ENCODE measurements at places on chromosomes 16 and 17.

DNA sequence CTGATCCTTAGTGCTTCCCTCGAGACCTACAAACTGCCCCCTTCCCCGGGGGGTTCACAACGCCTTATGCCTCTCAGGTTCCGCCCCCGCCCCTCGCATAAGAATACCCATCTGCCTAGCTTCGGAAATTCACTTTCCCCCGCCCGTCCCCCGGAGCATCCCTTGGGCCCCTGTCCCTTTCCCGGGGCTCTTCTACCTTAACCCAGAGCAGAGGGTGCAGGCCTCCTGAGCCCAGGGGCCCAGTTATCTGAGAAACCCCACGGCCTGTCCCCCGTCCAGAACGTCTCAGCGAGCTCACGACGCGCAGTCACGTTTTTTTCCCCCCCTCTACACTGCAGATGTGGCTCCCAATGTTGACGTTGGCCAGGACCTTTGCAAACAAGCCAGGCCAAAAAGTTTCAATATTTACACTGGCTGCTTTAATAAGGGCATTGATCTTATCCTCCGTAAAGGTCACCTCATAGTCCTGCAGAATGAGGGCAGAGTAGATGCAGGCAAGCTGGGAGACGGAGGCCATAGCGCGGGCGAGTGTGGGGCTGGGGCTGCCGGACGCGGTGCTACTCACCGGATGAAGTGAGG, 1.4 kb upstream of the NBR1 start:
- DNase-seq, result no peak

- no peak for DNase-seq
Measured at GRCh38 chr16:54879681-54880080, 51.0 kb upstream of the IRX5 start.

DNA sequence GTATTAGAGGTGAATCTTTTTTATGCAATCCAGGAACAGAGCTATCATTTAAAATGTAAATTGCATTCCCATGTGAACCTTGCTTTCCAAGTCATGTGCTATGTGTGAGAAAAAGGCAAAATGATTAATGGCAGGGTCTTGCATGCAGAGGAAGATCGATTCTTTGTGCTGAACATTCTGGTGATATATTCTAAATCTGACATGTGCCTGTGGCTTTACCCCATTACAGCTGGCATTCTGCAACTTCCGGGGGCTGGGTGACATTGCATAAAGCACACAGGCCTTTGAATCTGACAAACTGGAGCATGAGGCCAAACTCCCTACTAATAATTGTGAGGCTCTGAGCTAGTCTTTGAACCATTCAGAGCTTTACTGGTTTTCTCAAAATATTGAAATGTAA, 1449.7 kb downstream of the CDH8 start:
- DNase-seq, result no peak

DNA sequence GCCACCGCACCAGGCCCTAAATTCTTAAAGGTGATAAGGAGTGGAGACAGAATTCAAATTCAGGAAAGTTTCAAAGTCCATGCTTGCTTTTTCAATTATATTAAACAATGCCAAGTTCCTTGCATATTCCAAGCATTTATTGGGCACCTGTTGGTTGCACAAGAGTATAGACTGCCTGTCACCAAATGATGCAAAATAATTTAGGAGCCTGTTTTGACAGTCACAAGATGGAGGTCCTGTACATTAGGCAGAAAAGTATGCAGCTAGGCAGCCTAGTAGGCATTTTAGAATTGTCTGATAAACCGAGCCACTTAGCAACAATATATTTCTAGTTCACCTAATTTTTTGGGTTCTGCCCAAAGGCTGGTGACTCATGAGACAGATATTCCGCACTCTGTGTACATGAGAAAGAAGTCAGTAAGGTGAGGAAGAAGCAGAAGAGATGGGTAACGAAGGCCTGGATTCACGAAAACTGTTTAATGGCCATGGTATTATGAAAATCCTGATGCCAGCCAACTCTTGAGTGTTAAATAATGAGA, 7.3 kb downstream of the ACACA start:
- DNase-seq, result no peak

GRCh38 chr17:56641373-56641772, 47.9 kb downstream of the NOG start:
- DNase-seq, result no peak

DNA sequence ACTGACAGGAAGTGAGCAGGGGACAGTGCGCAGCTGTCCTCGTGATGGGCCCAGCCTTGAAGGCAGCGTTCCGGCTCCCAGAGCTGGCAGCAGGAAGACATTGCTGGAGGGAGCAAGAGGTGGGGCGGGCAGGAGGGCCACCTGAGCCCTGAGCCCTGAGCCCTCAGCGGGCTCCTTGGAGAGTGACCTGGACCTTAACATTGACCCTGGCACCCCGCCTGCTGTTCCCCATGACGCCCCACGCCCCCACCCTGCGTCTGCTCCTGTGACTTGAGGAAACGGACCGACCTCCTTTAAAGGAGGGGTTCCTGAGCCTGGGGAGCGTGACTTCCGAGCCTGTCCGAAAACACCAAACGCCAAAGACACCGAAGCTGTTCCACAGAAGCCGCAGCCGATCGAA, 25.1 kb upstream of the ENPP7 start:
- no peak for DNase-seq

- no peak for DNase-seq
Measured at GRCh38 chr16:18950469-18951185, 24.4 kb upstream of the SMG1 start.

DNA sequence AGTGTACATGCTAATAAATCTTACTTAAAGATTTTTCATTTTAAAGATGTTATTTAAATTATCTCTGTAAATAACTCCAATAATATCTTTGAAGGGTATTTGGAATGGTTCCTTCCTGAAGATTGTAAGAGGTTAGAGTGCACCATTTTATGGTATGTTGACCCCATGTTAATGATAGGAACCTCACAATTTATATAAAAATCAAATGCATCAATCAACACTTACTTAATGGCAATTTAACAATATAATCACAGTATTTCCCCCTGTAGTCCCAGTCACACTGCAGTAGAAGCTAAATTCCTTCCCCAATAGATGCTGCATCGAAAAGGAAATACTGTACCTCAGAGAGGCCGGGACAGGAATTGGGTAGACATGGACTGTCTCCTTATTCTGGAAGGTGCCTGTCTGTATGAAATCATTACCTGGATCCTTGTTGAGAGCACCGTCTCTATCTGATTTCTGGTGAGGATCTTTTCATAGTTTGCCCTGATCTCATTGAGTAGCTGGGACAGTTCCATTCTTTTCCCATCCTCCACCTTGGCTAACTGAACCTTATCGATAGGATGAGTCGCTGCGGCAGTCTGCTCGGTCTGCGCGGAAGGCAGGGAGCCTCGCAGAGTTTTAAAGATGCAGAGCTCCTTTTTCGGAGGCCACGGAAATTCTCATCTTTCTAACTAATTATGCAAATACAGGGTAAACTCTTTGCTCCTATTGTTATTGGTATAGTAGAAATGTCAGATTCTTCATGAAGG, at the start of gene KRT222:
KRT222 (minus strand) TSS at position 596 of the 752 bp plus-strand sequence; CDS start at position 518, 78 bp downstream.
- DNase-seq, result no peak

DNA sequence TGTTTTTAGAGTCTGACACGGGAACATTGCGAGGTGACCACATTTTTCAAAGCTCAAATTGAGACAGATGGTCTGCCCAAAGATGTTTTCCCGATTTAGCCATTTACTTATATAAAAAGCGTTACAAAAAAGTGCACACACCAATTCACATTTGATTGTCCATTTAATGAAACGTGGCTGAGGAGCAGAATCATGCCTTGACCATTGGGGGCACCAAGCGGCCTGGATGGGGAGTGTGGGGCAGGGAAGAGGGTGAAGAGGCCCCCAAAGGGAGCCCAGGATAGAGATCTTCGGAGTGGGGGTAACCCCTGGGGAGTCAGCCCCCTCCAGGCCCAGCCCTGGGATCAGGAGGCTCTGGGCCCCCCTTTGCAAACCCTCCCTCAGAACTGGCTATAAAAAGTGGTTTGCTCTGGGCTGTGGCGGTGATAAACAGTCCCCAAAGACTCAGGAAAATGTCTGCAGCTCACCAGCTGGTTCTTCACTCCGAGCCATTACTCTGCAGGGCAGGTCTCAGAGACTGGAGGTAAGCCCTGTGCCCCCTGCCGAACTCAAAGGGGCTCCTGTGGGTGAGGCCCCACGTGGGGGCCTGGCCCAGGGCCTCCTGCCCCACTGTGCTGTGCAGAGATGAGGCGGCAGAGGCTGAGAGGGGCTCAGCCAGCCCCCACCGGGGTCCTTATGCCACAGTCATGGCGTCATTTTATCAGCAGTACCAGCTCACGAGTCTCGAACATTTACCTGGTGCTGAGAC, 105.9 kb upstream of the SEC14L1 start:
- DNase-seq, result no peak

- DNase-seq, result peak; percentile 28
Measured at GRCh38 chr17:8225813-8226535, 15.6 kb upstream of the AURKB start.

GRCh38 chr17:57046749-57047148, 38.3 kb upstream of the AKAP1 start:
- DNase-seq, result no peak

DNA sequence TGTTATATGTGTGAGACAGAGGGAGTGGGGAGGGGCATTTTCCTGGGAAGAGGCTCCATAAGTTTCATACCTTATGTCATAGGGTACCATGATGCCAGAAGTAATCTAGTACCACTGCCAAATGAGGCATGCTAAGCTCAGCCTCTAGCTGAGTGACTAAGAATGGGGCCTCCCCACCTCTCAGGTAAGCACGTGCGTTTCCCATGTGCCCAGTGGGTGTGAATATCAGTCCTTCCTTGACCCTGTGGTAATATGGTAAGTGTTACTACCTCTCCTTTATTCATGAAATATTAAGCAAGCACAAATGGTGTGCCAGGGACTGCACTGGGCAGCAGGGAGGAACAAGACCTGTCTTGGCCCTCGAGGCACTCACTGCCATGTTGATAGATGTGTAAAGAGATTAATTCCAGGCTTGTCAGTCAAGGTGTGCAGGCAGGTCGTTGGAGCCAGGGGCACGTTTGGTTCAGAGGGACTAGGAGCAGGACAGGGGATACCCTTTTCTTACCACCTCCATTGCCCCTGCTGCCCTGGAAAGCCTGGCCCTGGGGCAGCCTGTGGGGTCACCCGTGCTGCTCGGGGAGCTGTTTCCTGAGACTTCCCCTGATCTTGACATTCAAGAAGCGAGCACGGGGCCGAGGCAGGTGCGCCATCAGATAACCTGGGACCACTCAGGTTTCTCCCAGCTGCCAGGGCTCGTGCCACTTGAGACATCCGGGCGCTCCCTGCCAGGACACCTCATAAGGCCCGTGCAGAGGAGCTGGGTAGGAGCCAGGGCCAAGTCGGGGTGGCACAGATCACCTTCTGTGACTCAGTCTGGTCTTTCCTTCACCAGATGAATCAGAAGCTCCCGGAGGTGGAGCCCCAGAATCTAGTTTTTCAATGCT, 8.8 kb downstream of the RSAD1 start:
- no peak for DNase-seq

DNA sequence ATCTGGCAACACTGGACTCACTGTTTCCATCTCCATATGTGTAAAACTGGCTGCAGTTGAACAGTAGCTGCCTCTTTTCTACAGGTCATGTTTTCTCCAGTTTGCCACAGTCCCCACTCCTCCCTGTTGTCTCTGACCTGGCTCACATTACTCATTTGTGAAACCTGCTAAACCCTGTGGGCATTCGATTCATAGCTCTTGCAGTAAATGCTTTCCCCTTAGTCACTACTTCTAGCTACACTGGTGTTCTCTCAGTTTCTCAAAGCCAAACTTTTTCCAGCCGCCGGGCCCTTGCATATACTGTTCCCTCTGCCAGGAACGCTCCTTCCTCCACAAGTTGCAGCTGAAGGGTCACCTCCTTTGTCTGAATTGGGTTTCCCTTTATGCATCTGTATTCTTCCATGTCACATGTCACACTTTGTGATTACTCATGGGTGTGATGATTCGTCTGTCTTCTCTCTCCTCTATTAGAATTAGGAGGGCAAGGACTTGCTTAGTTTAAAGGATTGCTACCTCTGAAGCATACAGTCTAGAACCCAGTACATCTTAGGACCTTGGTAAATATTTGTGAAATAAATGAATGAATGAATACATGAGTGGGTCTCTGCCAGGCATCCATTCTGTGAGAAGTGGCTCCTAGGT, 15.0 kb upstream of the MT4 start:
- DNase-seq, result no peak

- DNase-seq, result no peak
Measured at GRCh38 chr16:22174642-22175041, 12.3 kb downstream of the SDR42E2 start.

All from stimulated activated CD8-positive, alpha-beta memory T cell treated with anti-CD3 and anti-CD28 coated beads, Interleukin-4, amount 100 ng/mL, for 1 hour (primary cell).